ENCODE measurements at places on chromosomes 11 and 22. TPM values are rescaled to one million over a fixed set of nuclear protein-coding genes. Genes with fewer than 3 reads are reported as not detected.

FXYD6 gene
- polyA plus RNA-seq, result 0.26 TPM

TMEM191C gene
- 0.58 TPM for polyA plus RNA-seq

SCGB1A1 gene
- polyA plus RNA-seq, result not detected

IL10RA gene
- polyA plus RNA-seq, result 0.03 TPM

SCGB1D2 gene
- polyA plus RNA-seq, result not detected

RFPL1 gene
- polyA plus RNA-seq, result not detected

ZFPL1 gene
- 31.7 TPM for polyA plus RNA-seq

RAB1B gene
- 141 TPM for polyA plus RNA-seq

TIMP3 gene
- 1.6 TPM for polyA plus RNA-seq

MIOX gene
- not detected for polyA plus RNA-seq

OR51E2 gene
- polyA plus RNA-seq, result not detected

SLC22A24 gene
- not detected for polyA plus RNA-seq

OR9G4 gene
- polyA plus RNA-seq, result not detected

HPX gene
- polyA plus RNA-seq, result 0.35 TPM

LRRC74B gene
- 0.04 TPM for polyA plus RNA-seq

RAC2 gene
- 0.05 TPM for polyA plus RNA-seq

MYO7A gene
- polyA plus RNA-seq, result 1.4 TPM

TMPRSS6 gene
- polyA plus RNA-seq, result not detected

MRGPRF gene
- not detected for polyA plus RNA-seq

PEX26 gene
- polyA plus RNA-seq, result 12.7 TPM

GGT5 gene
- 2.5 TPM for polyA plus RNA-seq

MMP7 gene
- polyA plus RNA-seq, result 8.9 TPM

C11orf42 gene
- polyA plus RNA-seq, result not detected

C11orf87 gene
- not detected for polyA plus RNA-seq

RFPL3 gene
- polyA plus RNA-seq, result not detected

OR52E8 gene
- not detected for polyA plus RNA-seq

MS4A6A gene
- not detected for polyA plus RNA-seq

RPS6KB2 gene
- polyA plus RNA-seq, result 45.4 TPM
